ENCODE measurements at places on chromosomes 5 and 9.

GRCh38 chr9:135051316-135052038, 36.0 kb upstream of the OLFM1 start:
- DNase-seq = no peak

GRCh38 chr9:34232201-34232600, 53.4 kb downstream of the UBAP1 start:
- DNase-seq = no peak

- DNase-seq = no peak
Measured at GRCh38 chr5:42984307-42984706, 55.8 kb downstream of the ANXA2R start.

DNA sequence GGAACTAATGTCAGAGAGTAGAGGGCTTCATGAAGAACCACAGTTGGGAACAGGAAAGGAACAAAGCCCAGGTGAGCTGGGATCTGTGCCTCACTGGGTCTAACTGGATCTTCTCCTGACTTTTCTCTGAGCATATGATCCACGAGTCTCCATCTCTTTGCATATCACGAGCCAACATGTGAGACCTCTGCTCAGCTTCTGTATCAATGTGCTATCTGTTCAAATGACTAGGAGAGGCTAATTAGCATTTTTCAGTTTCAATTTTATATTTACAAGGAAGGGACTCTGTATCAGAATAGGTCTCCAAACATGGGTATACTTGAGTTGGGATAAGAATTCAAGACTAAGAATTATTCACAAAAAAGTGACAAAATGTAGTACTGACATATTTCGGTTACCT, 73.8 kb upstream of the SGCD start:
- no peak for DNase-seq

DNA sequence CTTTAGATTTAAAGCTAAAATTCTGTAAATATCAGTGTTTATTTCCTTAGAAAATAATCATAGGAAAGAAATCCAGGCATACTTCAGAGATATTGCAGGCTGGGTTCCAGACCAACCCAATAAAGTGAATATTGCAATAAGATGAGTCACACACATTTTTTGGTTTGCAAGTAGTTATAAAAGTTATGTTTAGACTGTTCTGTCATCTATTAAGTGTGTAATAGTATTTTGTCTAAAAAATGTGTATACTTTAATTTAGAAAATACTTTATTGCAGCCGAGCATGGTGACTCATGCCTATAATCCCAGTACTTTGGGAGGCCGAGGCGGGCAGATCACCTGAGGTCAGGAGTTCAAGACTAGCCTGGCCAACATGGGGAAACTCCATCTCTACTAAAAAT, 6.9 kb upstream of the RIC1 start:
- no peak for DNase-seq

GRCh38 chr5:148791334-148791667, 35.1 kb upstream of the ADRB2 start:
- no peak for DNase-seq

DNA sequence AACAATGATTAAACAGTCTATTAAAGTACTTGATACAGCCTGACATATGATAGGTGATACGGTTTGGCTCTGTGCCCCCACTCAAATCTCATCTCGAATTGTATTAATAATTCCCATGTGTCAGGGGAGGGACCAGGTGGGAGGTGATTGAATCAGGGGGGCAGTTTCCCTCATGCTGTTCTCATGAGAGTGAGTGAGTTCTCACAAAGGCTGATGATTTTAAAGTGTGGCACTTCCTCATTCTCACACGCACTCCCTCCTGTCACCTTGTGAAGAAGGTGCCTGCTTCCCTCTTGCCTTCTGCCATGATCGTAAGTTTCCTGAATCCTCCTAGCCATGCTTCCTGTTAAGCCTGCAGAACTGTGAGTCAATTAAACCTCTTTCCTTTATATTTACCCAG, 40.1 kb upstream of the TARS1 start:
- no peak for DNase-seq

DNA sequence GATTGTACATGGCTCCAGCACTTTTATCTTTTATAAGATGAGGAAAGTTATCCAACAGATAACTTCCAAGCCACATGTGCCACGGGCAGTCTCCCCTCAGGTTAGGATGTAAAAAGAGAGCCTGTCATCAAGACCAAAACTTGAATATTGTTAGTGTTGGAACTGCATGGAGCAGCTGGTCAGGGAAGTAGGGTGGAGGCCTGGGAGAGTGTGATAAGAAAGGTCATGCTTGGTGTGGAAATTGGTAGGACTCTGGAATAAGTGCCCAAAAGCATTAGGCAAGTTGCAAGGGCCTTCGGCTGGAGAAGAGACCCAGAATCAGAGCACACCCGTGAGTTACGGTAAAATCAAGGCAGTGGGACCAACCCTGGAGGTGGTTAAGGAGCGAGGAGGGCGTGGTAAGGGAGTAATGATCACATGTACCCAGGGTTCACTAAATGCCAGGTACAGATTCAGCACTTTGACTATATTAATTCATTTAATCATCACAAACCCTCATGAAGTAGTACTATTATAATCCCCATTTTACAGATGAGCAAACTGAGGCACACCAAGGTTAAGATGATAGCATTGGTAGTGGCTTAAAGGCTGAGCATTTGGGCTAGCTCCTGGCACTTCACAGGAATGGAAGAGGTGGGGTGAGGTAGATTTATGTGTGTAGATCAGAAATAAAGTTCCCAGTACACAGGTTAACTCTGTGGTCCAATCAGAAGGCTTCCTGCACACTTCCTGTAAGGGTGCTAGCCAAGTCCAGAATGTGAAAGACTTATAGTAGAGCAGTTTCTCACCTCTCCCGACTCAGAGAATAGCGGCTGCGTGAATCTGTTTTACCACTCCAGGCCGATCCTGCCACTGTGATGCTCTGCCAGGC, 96.5 kb upstream of the ZNF608 start:
- no peak for DNase-seq

GRCh38 chr5:124901081-124901480, 154.6 kb upstream of the ZNF608 start:
- DNase-seq = no peak

DNA sequence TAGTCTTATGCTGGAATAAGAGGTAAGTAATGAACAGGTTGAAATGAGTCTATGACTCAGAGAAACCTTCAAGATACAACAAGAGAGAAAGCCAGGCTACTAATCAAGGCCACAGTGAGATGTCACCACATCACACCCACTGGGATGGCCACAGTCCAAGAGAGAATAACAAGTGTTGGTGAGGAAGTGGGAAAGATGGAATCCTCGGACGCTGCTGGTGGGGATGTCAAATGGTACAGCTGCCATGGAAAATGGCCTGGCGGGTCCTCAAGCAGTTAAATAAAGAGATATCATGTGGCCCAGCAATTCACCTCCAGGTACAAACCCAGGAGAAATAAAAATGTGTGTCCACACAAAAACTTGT, 41.9 kb upstream of the NEURL1B start:
- DNase-seq = no peak

GRCh38 chr5:125476901-125477585, 730.6 kb upstream of the ZNF608 start:
- DNase-seq = no peak

DNA sequence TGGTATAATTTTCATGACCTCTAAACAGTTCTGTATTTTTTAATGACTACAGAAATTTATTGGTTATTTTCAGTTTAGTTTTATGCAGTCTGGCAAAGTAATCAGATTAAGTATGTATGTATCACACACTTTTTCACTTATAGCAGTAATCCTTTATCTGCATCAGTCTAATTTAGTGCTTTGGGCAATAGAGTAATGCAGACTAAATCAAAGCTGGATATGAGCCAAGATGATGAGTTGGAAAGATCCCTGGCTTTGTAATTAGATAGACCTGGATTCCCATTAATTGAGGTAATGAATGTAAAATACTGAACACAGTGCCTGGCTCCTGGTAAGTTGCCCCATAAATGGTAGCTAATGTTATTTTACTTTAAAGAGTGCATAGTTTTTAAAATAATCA, 215.4 kb upstream of the TLX3 start:
- no peak for DNase-seq

DNA sequence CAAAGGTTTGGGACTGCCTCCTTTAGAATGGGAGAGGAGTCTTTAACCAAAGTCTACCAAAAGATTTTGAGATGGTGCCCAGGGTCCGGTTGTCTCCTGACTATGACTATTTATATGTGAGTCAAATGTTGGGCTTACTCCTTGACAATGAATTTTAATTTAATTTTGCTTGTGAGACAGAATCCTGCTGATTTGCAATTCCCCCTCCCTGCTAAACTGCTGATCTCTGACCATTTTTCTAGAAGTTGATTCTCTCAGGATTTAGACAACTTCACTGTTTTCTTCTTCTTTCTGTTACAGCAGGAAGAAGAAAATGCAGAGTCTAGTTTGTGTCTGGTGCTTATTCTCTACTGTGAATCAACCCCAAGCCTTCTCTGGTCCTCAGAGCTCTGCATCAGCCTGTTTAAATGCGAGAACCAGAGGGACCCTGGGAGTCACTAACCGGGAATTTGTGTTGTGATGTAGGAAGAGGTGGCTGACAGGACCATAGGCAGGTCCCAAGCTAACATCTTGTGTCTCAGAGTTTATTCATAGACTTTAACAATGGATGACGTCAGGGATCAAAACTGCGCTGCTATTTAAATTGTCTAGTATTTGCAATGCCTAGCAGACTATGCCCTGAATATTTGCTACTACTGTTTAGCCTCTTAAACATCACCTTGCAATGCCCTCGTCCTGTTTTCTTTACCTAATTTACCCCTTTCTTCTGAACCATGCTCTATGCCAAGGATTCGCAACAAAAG, 124.0 kb upstream of the TAF11L2 start:
- no peak for DNase-seq

DNA sequence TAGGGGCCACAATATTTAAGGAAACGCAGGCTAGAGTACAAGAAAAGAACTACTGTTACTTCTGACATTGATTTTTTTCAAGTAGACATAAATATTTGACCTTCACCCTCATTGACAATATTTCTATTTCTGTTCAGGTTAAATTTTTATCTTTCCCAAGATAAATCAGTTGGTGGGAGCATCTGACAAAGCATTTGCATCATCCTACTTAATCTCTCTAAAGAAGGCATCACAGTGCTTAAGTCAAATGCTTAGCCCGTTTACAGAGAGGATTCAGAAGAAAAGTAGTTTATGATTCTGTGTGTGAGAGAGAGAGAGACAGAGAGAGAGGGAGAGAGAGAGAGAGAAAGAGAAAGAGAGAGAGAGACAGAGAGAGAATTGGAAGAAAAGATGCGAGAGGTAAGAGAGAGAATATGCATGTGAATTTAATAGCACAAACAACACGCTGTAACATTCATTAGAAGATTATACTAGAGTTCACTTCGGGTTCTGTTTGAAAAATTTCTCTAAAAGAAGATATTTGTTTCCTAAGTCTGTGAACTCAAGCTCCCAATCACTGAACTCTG, 1093.3 kb upstream of the CDH6 start:
- no peak for DNase-seq

DNA sequence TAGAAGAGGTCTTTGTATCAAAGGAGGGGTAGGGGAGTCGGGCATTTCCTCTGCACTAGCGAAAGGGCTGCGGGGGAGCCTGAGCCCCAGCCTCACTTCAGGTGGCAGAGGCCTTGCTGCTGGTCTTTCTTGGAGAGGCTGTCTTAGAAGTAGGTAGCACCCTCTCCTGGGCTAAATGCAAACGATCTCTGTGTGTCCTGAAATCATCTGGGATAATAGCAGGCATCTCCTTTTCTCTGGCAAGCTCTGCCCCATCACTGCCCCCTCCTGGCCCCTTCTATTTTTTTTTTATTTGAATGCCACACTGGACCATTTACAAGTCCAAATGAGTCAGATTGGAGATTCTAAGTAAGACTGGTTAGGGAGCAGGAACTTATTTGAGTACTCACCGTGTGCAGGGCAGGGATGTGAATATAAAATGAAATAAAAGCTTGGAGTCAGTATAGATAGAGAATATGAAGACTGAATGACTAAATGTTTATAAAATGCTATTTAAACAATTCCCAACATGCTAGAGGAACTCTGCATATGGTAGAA, 137.1 kb downstream of the FGF1 start:
- DNase-seq = peak; percentile 52

GRCh38 chr9:94736759-94737158, 10.3 kb downstream of the AOPEP start:
- no peak for DNase-seq

- no peak for DNase-seq
Measured at GRCh38 chr5:1769752-1770442, 29.7 kb downstream of the MRPL36 start.

DNA sequence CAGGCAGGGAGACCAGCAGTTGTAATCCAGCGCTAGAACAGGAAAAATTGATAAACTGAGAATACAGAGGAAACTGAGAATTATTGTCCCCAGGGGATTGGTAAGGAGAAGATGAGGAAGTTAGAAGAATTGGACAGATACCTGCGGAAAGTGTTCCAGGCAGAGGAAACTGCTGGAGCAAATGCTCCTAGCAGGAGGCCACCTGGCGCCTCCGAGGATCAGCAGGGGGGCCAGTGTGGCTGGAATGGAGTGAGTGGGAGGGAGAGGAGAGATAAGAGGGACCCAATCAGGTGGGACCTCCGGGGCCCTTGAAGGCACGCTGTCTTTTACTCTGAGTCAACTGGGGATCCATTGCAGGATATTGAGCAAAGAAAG, 695 bp upstream of the ANXA6 start:
- DNase-seq = no peak

DNA sequence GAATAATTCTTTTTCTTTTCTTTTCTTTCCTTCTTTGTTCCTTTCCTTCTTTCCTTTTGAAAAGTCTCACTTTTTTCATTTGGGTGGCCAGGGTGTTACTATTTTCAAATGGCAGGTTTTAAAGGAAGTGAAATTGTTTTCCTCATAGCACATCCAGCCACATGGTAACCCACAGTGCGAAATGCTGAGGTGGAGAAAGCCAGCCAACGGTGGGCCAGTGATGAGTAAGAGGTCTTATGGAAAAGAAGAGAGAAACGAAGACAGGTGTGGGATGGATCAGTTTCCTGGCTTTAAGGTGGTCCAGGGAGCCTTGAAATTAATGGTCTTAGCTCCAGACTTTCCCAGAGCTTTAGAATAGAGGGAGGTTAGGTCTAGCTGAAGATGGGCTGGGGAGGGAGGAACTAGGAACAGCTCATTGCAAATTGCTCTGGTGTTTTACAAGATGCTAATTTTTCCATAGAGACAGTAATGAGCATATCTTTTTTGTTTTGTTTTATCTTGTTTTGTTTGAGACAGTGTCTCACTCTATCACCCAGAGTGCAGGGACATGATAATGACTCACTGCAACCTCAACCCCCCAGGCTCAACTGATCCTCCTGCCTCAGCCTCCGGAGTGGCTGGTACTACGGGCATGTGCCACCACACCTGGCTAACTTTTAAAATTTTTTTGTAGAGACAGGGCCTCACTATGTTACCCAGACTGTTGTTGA, 17.8 kb downstream of the ITK start:
- no peak for DNase-seq

GRCh38 chr5:75239681-75240080, 3.0 kb upstream of the ANKRD31 start:
- DNase-seq = no peak
